ENCODE measurements at places on chromosomes 5 and 9.

DNA sequence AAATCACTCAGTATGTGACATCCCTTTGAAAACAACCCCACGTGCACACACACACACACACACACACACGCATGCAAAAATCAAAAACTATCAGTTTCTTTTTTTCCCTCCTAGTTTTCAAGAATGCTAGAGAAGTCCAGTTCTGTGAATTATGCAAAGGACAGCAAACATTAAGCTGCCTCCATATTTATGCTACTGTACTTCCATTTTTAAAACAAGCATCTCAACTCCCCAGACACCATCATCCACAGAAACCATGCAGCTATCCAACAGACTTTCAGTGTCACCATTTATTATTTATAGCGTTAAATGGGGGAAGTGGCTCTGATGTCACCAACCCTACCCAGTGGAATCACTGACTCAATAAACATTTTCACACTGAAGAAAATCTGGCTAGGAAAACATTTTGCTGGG lies 1.6 kb downstream of the FBXW11 start:
- DNase-seq = peak; percentile 35

GRCh38 chr5:128254789-128255188 lies 171.2 kb downstream of the SLC12A2 start:
- no peak for DNase-seq

DNA sequence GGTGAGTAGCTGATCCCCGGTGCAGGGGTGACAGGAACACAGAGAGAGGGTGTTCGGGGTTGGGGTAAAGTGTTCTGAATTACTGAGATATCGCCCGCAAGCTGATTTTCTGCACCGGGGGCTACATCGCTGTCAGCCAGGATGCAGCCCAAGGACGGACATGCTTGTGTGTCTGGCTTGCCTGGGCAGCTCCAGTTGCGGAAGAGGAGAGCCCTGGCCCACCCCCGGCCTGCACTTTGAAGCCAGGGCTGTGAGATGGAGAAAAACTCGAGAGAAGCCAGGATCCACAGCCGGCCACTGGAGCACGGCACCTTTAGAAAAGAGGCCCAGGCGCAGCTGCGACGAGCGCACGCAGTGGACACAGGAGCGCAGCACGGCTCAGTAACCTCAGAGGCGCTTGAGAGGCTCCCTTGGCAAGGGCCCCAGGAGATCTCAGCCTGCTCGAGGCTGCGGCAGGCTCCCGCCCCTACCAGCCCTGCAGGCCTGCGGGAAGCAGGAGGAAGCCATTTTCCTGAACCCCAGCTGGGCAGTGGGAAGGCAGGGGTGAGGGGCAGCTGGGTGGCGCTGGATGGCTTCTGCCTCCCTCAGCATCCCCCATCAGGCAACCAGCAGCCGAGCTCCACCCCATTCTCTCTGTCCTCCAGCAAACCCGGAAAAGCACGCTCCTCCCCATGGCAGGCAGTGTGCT lies 59.2 kb downstream of the C9orf50 start:
- DNase-seq = no peak

DNA sequence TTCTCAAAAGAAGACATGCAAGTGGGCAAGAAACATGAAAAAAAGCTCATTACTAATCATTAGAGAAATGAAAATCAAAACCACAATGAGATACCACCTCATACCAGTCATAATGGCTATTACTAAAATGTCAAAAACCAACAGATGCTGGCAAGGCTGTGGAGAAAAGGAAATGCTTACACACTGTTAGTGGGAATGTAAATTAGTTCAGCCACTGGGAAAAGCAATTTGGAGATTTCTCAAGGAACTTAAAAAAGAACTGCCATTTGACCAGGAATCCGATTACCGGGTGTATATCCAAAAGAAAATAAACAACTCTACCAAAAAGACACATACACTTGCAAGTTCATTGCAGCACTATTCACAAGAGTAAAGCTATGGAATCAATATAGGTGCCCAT lies 595.4 kb upstream of the RIOK2 start:
- no peak for DNase-seq

- no peak for DNase-seq
These were observed 215.5 kb downstream of the FANCC start for GRCh38 chr9:95102001-95102433.

DNA sequence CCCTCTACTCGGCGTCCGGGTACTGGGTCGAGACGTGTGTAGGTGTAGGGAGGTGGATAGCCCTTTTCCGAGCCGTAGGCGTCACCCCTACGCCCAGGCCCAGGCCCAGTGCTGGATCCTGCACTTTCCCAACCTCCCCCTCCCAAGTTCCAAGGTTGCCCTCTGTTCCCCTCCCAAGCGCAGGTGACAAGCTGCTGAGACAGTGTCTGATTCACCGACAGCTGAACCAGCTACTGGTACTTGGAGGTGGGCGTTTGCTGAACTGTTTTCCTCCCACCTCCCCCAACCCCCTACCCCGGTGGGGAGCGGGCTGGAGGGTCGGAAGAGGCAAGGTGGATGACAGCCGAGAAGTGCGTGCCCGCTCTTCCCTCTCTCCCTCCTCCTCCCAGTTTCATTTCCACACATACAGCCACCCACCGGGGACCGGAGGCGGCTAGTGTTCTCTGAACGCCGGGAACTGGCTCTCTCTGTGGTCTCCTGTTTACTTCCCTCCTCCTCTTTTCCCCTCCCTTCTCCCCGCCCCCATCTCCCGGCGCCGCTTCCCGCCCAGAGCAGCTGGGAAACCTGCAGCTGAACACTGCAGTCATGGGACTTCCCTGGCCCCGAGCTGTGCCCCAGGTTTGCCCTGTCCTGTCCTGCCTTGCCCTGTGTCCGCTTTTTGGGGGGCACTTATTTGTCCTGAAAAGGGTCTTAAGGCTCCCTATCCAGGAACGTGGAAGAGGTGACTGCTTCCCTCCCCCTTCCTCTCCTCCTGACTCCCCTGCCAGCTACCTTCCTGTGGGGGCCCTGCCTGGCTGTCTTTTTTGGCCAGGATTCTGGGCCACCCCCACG lies 6.2 kb upstream of the KLF9 start:
- DNase-seq = no peak

DNA sequence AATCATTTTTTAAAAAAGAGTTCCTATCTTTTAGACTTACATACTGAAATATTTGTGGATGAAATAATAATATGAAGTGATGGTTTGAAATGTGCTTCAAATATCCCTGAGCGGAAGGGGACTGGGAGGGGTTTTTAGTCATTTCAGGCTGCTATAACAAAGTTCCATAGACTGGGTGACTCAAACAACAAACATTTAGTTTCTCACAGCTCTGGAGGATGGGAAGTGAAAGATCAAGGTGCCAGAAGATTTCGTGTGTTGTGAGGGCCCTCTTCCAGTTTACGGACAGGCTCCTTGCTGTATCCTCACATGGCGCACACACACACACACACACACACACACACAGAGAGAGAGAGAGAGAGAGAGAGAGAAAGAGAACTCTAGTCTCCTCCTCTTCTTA lies 27.1 kb upstream of the TEX10 start:
- no peak for DNase-seq

- DNase-seq = no peak
These were observed 6.4 kb downstream of the NDUFS6 start for GRCh38 chr5:1807451-1808185.

GRCh38 chr9:114206221-114206789 lies 51.0 kb downstream of the COL27A1 start:
- no peak for DNase-seq

DNA sequence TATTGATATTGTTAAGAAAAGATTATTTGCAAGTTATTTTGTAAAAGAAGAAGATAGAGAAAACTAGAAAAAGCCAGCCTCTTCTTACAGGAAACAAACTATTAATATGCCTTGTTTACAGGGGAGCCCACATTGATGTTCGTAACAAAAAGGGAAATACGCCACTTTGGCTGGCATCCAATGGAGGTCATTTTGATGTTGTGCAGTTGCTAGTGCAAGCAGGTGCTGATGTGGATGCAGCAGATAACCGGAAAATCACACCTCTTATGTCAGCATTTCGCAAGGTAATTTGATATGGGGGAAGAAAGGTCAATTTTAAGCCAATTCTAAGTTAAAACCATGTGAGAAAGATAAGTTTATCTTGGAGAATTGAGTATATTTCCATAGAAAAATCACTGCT lies 37.6 kb upstream of the EIF4EBP3 start:
- DNase-seq = no peak

GRCh38 chr5:95940758-95941682 lies 20.6 kb downstream of the ELL2 start:
- no peak for DNase-seq

GRCh38 chr9:32873553-32873952 lies 90.2 kb downstream of the TMEM215 start:
- DNase-seq = no peak

GRCh38 chr9:87810679-87811178 lies 71.9 kb upstream of the SPATA31E1 start:
- DNase-seq = no peak

GRCh38 chr5:2093859-2094615 lies 211.3 kb upstream of the IRX4 start:
- DNase-seq = no peak

DNA sequence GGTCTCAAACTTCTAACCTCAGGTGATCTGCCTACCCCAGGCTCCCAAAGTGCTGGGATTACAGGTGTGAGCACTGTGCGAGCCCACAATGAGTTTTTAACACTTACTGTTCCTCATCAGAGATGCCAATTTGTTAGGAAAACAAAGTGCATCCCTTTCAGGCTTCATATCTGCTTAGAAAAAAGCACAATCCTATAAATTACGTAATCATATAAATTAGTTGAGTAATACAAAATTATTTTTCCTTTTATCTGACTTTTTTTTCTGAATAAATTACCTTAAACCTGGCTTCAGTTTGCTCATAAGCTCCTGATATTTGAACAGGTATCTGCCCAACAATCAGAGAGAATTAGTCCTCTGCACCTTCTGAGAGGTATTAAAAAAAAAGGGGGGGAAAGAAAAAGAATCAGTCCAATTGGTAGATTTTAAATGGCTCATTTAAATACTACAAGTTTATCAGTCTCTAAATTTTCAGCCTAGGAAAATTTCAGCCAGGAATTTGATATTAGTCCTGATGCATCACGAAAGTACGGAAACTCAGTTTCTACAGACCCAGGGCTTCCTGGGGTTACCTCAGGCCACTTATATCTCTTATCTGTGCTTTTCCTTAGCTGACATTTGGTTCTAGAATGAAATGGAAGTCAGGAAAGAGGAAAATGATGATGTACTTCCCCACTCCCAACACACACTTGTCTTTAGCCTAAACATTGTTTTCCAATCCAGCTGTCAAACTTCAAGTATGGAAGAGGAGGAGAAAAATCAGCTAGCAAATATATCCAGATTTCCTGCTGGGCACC lies 26.8 kb downstream of the ITGA1 start:
- no peak for DNase-seq

- no peak for DNase-seq
These were observed 73.8 kb downstream of the RAPGEF1 start for GRCh38 chr9:131666029-131666428.
